ENCODE measurements at places on chromosomes 2 and 18. TPM values are rescaled to one million over a fixed set of nuclear protein-coding genes. Genes with fewer than 3 reads are reported as not detected.

DNA sequence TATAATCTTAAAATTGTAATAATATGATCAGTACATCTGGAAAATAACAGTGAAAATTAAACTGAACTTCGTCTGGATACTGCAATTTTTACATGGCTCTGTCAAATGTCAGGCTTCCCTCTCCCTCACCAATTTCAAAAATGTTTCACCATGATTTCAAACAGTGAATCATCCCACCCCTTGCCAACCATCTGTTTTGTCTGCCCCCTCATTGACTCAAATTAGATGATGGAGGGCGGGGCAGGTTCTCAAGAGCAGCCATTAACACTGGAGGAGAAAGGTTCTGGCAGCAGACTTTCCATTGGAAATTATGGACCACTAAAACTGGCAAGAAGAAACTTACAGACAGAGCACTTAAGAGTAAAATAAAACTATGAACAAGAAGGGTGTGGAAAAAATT is 1195.7 kb upstream of the ZEB2 start:
- DNase-seq = no peak

- DNase-seq = peak; percentile 60
Measured at GRCh38 chr2:98412751-98413458, 31.8 kb upstream of the INPP4A start.

DNA sequence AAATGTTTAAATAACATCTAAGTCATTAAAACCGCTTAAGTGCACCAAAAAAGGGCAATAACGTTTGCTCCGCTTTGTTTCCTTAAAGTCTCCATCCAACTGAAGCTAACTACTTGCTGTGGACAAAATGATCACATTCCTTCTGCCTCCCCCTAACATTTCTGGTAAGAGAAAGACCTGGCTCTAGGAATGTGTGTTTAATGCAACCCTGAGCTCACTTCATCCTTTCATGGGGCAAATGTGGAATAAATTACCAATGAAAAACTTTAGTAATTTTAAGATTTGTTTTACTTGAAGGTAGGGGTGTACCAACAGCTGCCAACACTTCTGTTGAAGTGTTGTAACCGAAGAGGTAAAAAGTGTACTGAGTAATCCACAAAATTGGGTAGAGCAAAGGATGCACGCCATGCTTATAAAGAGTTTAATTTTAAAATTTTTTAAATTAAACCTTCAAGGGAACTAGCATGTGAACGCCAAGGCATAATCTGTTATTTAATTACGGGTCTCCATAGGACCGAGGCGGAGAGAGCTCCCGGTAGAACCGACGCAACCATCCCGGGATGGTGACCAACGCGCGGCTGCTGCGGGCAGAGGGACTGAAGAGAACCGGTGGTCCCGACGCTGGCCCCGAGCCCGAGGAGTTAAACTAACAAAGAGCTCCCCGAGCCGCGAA is 1.1 kb downstream of the HNRNPLL start:
- no peak for DNase-seq

GRCh38 chr2:142234741-142235140 is 103.9 kb upstream of the LRP1B start:
- DNase-seq = no peak

DNA sequence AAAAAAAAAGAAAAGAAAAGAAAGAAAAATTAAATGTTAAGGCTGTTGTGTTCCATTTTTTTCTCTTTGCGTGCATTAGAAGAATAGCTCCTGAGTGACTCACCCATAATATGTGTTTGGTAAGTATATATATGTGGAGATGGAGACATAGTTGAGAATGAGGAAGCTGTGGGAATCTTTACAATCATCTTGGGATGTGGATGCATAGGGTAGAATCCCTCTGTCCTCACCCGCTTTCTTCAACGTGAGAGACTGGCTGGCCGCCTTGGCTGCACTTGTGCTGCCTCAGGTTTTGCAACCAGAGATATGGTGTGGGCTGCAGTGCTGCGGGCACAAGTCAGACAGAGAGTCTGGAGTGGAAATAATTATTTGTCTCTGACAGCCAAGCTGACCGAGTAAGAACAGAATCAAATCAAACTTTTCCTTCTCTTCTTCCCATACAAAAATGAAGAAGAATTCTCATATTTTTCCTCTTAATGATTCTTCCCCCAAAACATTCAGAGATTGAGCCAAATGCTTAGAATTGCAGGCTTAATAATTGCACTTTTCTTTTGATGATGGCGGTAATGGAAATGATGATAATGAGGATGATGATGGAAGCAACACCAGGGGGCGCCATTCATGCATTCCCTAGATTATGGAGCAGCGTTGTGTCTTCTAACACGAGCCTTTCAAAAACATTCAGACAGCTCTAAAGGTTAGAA is 48.5 kb downstream of the SERPINB7 start:
- no peak for DNase-seq

DNA sequence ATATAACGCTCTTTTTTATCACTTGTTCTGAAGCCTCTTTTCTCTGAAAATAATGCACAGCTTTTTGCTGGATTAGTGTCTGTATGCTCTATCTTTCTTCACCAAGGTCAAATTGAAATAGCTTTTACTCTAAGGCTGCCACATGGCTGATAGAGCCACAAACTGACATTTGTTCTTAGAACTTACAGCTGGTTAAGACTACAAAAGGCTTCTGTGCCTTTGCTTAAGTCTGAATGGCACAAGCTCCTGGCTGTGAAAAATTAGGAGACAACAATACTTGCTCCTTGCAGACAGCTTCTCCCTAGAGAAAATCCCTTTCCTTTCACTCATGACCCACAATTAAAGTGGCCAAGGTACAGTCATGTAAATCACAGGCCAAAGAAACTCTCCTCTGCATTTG is 515.3 kb downstream of the DSC3 start:
- DNase-seq = no peak

GRCh38 chr2:139949242-139949972 is 1169.2 kb upstream of the NXPH2 start:
- DNase-seq = no peak

Gene CNRIP1
- total RNA-seq = 50.6 TPM

Gene RBM44
- total RNA-seq = 0.18 TPM
